Activated naive CD4-positive, alpha-beta T cell treated with Interleukin-2 at 50 U/mL for 16 hours (primary cell): ENCODE measurements at places on chromosomes 12 and 14.
A peak's percentile ranks its signal among the peaks of the same experiment; 100 is the strongest.

DNA sequence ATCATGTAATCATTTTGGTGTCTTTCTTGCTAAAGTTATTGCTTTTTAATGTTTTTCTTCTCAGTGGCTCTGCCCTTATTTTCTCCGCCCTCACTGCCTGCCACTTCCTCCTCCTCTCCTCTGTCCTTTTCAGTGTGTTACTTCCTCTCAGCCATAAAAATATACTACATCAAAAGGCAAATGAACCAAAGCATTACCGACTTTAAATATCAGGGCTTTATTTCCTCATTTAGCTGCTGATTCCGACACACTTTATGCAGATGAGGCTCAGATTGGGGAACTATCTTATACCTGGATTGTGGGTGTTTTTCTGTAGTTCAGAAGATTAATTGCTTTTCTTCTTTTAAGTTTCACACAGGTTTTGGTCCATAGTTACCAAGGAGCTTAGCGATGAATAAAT lies 118.1 kb downstream of the CMAS start:
- no peak for DNase-seq

DNA sequence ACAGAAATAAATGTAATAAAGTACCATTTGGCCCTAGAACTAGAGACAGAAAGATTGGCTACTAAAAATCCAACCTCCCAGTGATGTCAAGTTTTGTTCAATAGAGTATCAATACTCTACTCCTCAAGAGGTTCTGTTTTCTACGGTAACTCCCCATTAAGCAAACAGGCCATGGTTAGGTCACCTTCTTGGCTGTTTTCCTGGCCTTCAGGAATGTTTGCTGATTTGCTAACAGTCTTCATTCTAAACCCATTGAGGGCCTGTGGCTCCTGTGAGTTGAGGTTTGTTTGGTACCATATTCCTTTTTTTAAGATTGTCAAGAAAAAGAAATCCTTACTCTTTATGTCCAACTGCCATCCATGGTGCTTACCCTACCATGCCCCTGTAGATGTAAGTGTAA lies 1022.0 kb upstream of the TMEM132C start:
- no peak for DNase-seq

DNA sequence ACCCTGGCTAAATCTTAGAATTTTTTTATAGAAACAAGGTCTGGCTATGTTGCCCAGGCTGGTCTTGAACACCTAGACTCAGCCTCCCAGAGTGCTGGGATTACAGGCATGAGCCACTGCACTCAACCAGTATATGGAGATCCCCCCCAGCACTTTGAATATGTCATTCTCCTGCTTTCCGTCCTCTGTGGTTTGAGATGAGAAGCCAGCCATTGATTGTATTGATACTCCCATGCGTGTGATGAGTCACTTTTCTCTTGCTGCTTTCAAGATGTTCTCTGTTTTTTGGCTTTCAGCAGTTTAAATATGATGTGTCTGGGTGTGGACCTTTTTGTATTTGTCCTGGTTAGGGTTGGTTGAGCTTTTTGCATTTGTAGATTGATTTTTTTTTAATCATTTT lies 75.2 kb upstream of the DNM1L start:
- no peak for DNase-seq

- DNase-seq, result no peak
These were observed 145.4 kb downstream of the C12orf50 start for GRCh38 chr12:87883806-87884205.

DNA sequence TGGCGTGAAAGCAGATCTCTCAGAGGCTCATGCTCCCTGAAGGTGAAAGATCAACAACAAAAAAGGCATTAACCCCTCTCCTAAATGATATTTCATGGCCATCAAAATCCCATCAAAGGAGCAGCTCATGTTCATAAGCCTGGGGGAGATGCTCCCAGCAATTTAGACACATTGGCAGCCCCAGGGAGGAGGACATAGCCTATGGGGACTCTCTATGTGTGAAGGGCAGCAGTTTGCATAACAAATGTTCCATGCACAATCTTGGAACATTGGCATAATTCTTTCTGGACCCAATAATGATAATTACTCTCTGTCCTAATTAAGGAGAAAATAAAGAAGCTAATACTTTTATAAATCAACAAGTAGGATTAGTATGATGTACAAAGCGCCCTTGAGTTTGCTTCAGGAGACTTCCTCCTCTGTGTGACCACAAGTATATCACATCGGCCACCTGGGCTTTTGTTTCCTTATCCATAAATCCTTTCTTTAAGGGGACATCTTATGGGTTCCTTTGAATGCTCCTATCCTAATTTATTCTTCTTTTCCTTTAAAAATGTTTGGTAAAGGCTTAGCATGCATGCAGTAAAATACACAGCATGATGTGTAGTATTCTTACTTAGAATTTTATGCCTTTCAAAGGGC lies 161.9 kb upstream of the PLEKHG7 start:
- DNase-seq, result no peak

DNA sequence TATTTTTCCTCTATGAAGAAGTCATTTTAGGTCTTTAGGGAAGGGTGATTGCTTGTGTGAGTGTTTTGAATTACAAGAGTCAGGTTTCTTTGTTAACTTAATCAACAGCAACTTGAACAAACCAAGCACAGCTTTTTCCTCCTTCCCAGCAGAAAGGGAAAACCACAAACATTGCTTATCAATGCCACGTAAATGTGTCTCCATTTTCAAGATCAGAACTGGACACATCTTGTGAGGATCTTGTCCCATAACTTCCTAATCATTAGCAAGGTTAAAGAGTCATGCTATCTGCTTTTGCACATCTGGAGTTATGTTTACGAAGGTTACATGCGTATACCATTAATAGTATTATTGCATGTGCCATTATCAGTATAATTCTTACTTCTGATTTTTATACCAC lies 248.0 kb upstream of the FLRT2 start:
- no peak for DNase-seq

GRCh38 chr12:6914246-6914946 lies at the start of gene ENO2:
Gene ENO2, plus strand, starts transcription at chr12:6914580. Its CDS starts 1,253 bp downstream, at chr12:6915833.
- peak; percentile 85 for DNase-seq
